ENCODE measurements at places on chromosomes 1 and 21. TPM values are rescaled to one million over a fixed set of nuclear protein-coding genes. Genes with fewer than 3 reads are reported as not detected.

DNA sequence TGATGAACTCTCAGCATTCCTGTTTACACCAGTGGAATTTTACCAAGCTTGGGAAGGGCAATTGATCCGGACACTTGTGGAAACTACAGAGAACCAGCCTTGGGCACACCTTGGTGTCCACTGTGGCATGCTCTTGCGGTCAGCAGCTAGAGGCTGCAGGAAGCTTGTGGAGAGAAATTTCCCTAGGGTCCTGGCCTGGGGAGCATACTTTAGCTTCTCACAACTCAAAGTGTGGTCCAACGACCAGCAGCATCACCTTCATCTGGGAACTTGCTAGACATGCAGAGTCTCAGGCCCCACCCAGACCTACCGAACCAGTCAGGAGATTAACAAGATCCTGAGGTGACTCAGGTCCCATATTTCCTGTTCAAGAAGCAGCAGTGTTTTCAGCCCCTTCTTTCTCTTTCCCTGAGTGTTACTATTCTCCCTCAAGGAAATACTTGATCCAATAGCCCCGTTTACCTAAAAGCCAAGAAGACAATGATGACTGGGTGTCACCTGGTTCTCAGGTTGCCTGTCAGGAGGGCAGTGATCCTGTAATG, 55.7 kb upstream of the KCNE2 start:
- DNase-seq = no peak

AMY1B gene
- not detected for total RNA-seq

GRCh38 chr1:25478633-25479032, 47.9 kb downstream of the MACO1 start:
- DNase-seq = no peak

GRCh38 chr21:34008618-34009017, 64.8 kb upstream of the MRPS6 start:
- no peak for DNase-seq

AMY1C gene
- total RNA-seq = not detected

NEK2 gene
- total RNA-seq = 45.6 TPM

GRCh38 chr1:108107658-108108057, 92.5 kb downstream of the SLC25A24 start:
- DNase-seq = peak; percentile 30

DNA sequence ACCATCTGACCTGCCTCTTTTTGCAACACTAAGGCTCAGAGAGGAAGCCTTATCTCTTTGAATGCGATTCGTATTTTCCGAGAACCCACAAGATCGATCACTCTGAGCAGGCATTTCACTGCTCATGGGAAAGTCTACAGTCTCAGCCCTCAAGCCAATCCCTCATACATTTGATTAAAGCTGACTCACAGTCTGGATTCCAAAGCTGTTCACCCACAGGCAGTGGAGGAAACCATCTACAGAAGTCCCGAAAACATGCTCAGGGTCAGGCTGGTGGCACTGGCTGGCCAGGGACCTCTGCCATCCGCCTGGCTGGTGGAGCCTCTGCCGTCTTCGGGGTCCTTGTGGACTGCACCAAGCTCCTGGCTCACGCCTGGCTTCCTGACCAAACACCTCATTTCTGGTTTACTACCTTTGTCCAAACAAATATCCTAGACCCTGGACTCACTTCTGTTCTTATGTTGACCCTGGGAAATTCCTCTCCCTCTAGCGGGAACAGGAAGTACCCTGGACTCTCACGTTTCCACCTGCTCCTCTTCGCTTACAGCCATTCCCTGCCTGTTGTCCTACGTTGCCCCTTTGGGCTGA, 650.0 kb downstream of the SMYD3 start:
- DNase-seq = no peak

GRCh38 chr21:45491056-45491455, 51.2 kb downstream of the SLC19A1 start:
- DNase-seq = no peak
